Breast epithelium (tissue), 4 donors: ENCODE measurements at places on chromosomes 13 and 19.
A peak's percentile ranks its signal among the peaks of the same experiment; 100 is the strongest.

- DNase-seq, result no peak
Measured at GRCh38 chr13:77554069-77554468, 18.6 kb downstream of the SCEL start.

DNA sequence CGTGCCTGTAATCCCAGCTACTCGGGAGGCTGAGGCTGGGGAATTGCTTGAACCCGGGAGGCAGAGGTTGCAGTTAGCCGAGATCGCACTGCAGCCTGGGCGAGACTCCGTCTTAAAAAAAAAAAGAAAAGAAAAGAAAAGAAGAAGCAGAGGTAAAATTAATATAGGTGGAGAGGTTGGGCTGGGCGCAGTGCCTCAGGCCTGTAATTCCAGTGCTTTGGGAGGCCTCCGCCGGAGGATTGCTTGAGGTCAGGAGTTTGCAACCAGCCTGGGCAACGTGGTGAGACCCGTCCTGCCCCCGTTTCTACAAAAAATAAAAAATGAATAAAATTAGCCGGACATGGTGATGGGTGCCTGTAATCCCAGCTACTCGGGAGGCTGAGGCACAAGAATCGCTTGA, 912 bp upstream of the TUBA3C start:
- peak; percentile 2 for DNase-seq

DNA sequence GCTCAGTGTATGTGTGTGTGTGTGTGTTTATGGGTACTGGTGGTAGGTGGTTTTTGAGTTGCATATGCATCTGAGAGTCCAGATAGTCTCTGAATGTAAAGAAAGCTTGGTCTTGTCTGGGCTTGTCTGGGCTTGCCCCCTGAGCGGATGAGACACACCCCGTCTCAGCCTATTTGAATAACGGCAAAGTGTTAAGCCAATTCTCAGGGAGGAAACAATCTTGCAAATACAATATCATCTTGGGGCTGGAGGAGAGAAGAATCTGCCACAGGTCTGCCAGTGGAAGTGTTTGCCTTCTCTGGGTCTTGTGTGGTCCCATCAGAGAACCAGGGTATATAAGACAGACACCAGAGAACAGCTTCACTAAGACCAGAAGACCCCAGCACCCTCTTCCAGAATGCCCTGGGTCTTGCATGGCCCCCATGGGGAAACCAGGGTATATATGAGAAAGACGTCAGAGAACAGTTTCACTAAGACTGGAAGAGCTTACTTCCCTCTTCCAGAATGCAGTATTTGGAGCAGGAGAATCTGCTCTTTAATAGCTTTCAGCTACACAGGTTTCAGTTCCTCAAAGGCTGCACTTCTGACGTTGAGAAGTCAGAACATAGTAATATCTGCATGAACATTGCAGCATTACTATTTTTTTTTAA, 13.3 kb downstream of the CD70 start:
- no peak for DNase-seq

DNA sequence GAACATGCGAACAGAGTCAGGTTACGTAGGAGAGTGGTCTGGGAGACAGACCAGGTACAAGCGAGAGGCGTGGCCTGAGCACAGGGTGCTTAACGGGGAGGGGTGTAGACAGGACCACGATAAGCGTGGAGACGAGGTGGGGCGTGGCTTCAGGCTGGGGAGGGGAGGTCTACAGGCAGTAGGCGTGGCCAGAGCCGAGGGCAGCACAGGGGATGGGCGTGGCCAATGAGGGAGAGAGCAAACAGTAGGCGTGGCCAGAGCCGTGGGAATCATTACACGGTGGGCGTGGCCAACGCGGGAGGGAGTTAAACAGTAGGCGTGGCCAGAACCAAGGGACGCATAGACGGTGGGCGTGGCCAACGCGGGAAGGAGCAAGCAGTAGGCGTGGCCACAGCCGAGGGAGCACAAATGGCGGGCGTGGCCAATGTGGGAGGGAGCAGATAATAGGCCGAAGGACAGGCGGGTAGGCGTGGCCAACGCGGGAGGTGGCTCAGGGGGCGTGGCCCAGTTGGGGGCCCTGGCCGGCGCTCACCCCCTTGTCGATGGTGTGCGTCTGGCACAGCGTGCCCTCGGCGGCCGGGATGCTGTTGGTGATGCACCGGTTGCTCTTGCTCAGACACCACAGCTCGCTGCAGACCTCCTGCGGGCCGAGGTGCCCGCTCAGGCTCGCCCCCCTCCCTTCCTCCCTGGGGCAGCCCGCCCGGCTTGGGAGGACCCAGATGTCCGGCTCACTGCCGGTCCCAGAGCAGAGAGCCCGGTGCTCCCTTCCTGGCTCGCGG, 15.2 kb upstream of the MYO1F start:
- peak; percentile 97 for DNase-seq

DNA sequence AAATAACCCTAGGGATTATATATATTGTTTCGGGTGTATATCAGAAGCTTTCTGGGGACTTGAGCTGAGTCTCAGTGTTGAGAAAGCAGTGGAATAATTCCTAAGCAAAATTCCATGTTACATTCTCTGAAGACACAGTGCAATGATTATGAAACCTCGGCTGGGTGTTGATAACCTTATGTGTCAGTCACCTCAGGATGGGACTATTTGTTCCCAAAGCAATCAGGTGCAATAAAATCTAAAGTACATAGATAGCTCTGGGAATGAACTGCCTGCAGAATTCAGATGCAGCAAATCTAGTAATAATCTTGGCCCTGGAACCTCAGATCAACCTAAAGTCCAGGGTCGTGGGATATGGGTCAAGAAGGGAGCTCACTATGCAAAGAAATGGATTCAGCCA, 53.0 kb downstream of the EDNRB start:
- no peak for DNase-seq

DNA sequence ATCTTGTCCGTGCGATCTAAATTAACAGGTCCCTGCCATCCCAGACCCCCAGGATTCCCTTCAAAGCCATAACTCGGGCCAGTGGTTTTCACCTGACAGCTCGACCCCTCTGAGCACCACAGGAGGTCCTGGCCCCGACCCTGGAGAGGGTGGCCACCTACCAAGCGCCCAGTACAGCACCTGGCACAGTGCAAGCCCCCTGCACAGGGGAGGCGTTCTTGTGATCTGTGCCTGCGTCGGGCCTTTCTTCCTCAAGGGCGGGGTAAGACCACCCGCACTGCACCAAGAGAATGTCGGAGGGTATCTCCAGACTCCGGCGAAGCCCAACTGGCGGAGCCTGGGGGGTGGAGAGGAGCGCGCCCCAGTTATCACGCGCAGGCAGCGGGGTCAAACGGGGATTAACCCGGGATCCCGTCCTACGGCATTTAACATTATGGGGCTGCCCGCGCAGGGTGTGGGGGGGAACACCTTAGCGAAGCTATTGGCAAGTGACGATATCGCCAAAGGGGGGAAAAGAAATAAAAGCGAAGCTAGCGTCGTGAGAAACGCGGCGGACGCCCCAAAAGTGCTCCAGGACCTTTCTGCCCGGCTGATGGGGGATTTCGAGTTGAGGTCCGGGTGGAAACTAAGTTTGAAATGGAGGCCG, 1.3 kb upstream of the HNRNPL start:
- no peak for DNase-seq

- no peak for DNase-seq
Measured at GRCh38 chr13:46039411-46040182, 12.9 kb downstream of the ZC3H13 start.

GRCh38 chr19:56133858-56134653, 7.0 kb upstream of the ZNF444 start:
- no peak for DNase-seq

- no peak for DNase-seq
Measured at GRCh38 chr13:60282708-60283107, 114.3 kb upstream of the TDRD3 start.

GRCh38 chr13:110758195-110758805, 44.8 kb downstream of the ING1 start:
- no peak for DNase-seq
